ENCODE measurements at places on chromosomes 2 and 18. TPM values are rescaled to one million over a fixed set of nuclear protein-coding genes. Genes with fewer than 3 reads are reported as not detected.

DNA sequence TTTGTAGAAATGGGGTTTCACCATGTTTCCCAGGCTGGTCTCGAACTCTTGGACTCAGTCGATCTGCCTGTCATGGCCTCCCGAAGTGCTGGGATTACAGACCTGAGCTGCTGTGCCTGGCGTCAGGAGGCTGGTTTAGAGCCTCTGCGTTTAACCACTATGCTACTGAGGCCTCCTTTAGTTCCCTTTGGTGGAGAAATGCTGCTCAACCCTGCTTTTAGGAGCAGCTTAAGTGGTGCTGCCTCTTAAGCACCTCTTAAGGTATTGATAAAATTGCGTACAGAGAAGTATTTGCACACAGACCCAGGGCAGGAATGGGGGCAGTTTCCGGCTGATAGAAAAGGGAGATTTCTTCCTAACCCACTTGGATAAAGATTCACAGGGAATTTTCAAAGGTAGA is 8.0 kb downstream of the CD8A start:
- H3K4me1 ChIP-seq, result no peaks in the 10 kb centered on the region
- no peak for DNase-seq
- no peak overlapping the region for H3K27ac ChIP-seq

- DNase-seq, result no peak
- H3K4me1 ChIP-seq, result peaks cover 14% of the 10 kb centered on the region
- peak overlapping the region; percentile 68 for H3K4me3 ChIP-seq
- no peaks in the 10 kb centered on the region for H3K36me3 ChIP-seq
These were observed 118.9 kb upstream of the ARL5A start for GRCh38 chr2:151946899-151947812.

The IL36B gene
- not detected for total RNA-seq

DNA sequence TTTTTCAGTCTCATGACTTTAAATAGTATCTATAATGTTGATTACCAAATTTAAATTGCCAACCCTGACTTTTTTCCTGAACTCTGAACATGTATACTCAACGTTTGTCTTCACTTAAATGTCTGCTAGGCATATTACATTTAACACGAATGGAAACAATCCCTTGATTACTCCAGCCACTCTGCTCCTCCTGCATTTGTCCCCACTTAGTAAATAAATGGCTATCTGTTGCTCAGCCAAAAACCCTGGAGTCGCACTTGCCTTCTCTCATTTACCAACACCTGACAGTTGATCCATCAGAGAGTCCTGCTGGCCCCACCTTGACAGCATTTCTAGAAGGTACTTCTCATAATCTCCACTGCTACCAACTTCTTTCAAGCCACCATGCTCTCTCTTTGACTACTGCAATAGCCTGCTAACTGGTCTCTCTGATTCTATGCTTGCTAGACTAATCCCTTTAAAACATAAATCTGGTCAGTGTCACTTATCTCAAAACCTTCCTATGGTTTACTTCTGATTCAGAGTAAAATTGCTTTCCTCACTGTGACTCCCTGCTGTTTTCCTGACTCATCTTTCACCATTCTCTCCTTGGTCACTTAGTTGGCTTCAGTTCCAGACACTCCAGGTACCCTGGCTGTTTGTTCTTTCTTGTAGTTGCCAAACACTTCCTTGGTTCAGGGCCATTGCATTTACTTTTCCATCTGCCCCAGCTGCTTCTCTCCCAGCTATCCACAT is 31.9 kb downstream of the SPAG16 start:
- no peak overlapping the region for H3K27ac ChIP-seq
- no peaks in the 10 kb centered on the region for H3K27me3 ChIP-seq
- H3K4me1 ChIP-seq, result no peaks in the 10 kb centered on the region
- no peak for DNase-seq
- H3K36me3 ChIP-seq, result peaks cover 4% of the 10 kb centered on the region

- H3K36me3 ChIP-seq, result no peaks in the 10 kb centered on the region
- H3K27ac ChIP-seq, result no peak overlapping the region
- H3K4me3 ChIP-seq, result no peak overlapping the region
These were observed 112.7 kb upstream of the DLX2 start for GRCh38 chr2:172215172-172215935.

DNA sequence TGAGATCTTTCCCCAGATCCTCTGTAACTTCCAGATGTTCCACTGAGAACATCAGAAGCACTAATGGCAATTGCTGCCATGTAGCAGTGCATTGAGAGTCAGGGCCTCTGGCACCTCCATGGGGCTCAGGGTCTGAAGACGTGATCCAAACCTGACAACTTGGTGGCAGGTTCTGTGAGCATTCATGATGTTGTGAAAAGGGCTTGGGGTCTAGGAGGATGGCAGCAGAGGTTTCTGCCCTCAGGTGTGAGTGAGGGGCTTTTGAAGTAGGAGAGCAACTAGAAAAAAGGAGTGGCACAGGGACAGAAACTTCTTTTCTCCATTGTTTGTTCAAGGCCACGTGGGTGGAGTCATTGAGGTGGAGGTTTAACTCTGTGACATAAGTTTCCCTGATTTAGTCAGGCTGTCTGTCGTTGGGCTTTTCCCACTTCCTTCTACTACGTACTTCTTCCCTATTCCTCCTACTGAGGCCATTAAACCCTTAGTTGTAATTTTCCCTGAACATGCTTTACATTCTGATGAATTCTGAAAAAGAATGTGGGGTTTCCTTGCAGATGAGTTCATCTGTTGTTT is 13.1 kb downstream of the CFLAR start:
- no peaks in the 10 kb centered on the region for H3K27me3 ChIP-seq
- peaks cover 83% of the 10 kb centered on the region for H3K4me1 ChIP-seq
- H3K36me3 ChIP-seq, result peaks cover 7% of the 10 kb centered on the region
- no peak for DNase-seq
- peak overlapping the region; percentile 13 for H3K4me3 ChIP-seq

- H3K27me3 ChIP-seq, result no peaks in the 10 kb centered on the region
- no peaks in the 10 kb centered on the region for H3K36me3 ChIP-seq
- no peak overlapping the region for H3K4me3 ChIP-seq
- DNase-seq, result no peak
- H3K4me1 ChIP-seq, result no peaks in the 10 kb centered on the region
- H3K27ac ChIP-seq, result no peak overlapping the region
These were observed 13.5 kb upstream of the XDH start for GRCh38 chr2:31428001-31428418.

- no peak overlapping the region for H3K4me3 ChIP-seq
- no peaks in the 10 kb centered on the region for H3K36me3 ChIP-seq
- H3K27ac ChIP-seq, result no peak overlapping the region
- no peak for DNase-seq
- no peaks in the 10 kb centered on the region for H3K4me1 ChIP-seq
These were observed 80.8 kb upstream of the PAPOLG start for GRCh38 chr2:60675301-60675700.

The PLEKHA3 gene
- total RNA-seq, result 9.7 TPM

GRCh38 chr2:236826606-236827156 is 257.1 kb downstream of the ACKR3 start:
- no peaks in the 10 kb centered on the region for H3K27me3 ChIP-seq
- no peak for DNase-seq
- no peak overlapping the region for H3K27ac ChIP-seq
- H3K36me3 ChIP-seq, result no peaks in the 10 kb centered on the region
- H3K4me1 ChIP-seq, result peaks cover 15% of the 10 kb centered on the region

- DNase-seq, result no peak
- H3K4me3 ChIP-seq, result no peak overlapping the region
- no peaks in the 10 kb centered on the region for H3K27me3 ChIP-seq
- no peaks in the 10 kb centered on the region for H3K36me3 ChIP-seq
- H3K4me1 ChIP-seq, result no peaks in the 10 kb centered on the region
- H3K27ac ChIP-seq, result no peak overlapping the region
These were observed 1681.7 kb upstream of the DDX18 start for GRCh38 chr2:116132833-116133232.

The FBXO15 gene
- 1.8 TPM for total RNA-seq

DNA sequence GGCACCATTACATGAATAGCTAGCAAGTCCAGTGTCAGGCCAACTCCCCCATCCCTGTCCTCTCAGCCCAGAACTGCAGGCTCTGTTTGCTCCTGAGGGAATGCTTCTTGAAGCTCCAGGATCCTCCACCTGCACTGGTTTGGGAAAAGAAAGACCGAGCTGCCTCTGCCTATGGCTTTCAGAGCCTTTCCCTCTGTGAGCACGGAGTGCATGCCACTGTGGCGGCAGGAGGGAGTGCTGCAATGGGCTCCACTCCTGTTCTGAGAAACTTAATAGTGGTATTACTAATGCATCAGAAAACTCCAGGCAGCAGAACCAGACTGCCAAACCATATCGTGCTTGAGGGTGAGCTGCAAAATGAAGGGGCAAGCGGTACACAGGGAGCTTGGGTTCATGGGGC is 271.8 kb downstream of the SRBD1 start:
- DNase-seq, result no peak
- H3K36me3 ChIP-seq, result no peaks in the 10 kb centered on the region
- H3K27ac ChIP-seq, result no peak overlapping the region
- no peak overlapping the region for H3K4me3 ChIP-seq

The FABP1 gene
- total RNA-seq, result not detected

- H3K4me1 ChIP-seq, result no peaks in the 10 kb centered on the region
- H3K4me3 ChIP-seq, result no peak overlapping the region
- DNase-seq, result no peak
- H3K27me3 ChIP-seq, result no peaks in the 10 kb centered on the region
- H3K27ac ChIP-seq, result no peak overlapping the region
These were observed 226.4 kb upstream of the VWC2L start for GRCh38 chr2:214184461-214184860.

The L3MBTL4 gene
- 0.27 TPM for total RNA-seq

DNA sequence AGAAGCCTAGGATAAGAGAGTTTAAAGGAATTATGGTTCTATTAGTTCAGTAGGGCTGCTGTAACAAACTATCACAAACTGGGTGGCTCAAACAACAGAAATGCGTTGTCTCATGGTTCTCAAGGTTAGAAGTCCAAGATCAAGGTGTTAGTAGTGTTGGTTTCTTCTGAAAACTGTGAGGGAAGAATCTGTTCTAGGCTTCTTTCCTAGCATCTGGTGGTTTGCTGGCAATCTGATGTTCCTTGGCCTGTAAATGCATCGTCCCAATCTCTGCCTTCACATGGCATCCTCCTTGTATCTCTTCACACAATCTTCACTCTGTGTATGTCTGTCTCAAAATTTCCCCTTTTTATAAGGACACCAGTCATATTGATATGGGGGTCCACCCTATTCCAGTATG is 76.3 kb downstream of the MDH1 start:
- H3K27me3 ChIP-seq, result no peaks in the 10 kb centered on the region
- H3K4me1 ChIP-seq, result no peaks in the 10 kb centered on the region
- no peak overlapping the region for H3K4me3 ChIP-seq
- H3K27ac ChIP-seq, result no peak overlapping the region
- H3K36me3 ChIP-seq, result no peaks in the 10 kb centered on the region

DNA sequence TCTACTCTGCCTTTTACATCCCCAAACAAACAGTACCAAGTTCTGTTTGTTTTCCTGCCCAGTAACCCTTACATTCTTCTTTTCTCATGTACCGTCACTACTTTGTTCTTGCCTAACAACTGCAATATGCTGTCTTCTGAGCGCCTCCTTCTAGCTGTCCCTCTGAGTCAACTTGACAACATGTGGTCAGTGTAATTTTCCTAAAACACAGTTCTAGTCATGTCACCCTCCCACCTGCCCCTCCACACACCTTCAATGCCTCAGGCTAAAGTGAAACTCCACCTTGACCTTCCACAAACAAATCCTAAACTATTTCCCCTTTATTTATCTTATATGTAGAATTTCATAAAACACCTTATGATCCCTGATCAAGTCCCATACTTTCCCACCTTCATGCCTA is 124.6 kb upstream of the CD302 start:
- DNase-seq, result no peak
- H3K4me1 ChIP-seq, result no peaks in the 10 kb centered on the region
- H3K4me3 ChIP-seq, result no peak overlapping the region
- no peak overlapping the region for H3K27ac ChIP-seq
- no peaks in the 10 kb centered on the region for H3K27me3 ChIP-seq

- H3K4me1 ChIP-seq, result peaks cover 7% of the 10 kb centered on the region
- H3K27me3 ChIP-seq, result no peaks in the 10 kb centered on the region
- no peak for DNase-seq
- no peak overlapping the region for H3K27ac ChIP-seq
These were observed 75.5 kb upstream of the FRZB start for GRCh38 chr2:182941919-182942318.

DNA sequence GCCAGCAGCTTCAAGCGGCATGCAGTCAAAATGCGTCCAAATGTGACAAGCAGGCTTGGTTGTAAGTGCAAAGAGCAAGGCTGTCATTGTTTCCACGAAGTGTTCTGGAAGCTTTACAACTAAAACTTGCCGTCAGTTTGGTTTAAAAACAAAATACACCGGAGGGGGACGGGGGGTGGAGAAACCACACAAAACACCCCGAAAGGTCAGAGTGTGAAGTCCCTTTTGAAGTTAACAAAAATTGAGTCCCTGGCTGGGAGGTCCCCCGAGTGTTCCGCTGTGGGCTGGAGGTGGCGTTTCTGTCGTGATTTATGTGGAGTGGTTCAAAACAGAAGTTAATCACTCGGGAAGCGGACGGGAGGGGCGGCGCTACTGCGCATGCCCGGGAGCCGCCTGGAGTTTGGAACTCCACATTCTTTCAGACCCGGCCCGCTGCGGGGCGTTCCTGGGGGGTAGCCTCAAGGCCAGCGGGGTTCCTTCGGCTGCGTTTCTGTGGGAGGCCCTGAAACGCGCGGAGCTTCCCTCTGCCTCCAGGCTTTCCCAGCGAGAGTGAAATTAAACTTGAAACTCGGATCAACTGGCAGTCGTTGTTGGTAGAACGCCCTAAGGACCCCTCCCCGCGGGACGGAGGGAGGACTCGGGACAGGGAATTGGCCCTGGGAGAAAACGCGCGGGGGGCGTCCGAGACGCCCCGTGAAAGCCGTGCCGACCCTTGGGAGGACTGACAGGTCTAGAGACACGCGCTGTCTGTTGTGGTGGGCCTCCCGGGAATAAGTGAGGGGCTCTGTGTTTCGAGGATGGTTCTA is 1.4 kb downstream of the TGIF1 start:
- H3K4me1 ChIP-seq, result peaks cover 12% of the 10 kb centered on the region
- H3K27ac ChIP-seq, result peak overlapping the region; percentile 100
- peaks cover 4% of the 10 kb centered on the region for H3K36me3 ChIP-seq
- peak overlapping the region; percentile 95 for H3K4me3 ChIP-seq
- no peaks in the 10 kb centered on the region for H3K27me3 ChIP-seq
